ENCODE measurements at places on chromosomes 7 and 10. TPM values are rescaled to one million over a fixed set of nuclear protein-coding genes. Genes with fewer than 3 reads are reported as not detected.

APBB1IP gene
- 0.34 TPM for total RNA-seq

SLC29A4 gene
- total RNA-seq: 4.0 TPM

GOLGA7B gene
- 7.3 TPM for total RNA-seq

MTG1 gene
- 27.3 TPM for total RNA-seq

GTF2IRD1 gene
- total RNA-seq: 47.1 TPM

UNCX gene
- not detected for total RNA-seq

Measured in lower leg skin (tissue), 4 donors.